Right lung (tissue), 10 donors: ENCODE measurements at places on chromosomes 3 and 15. TPM values are rescaled to one million over a fixed set of nuclear protein-coding genes. Genes with fewer than 3 reads are reported as not detected.

PRICKLE2 gene
- polyA plus RNA-seq: 40.0 TPM

ANKRD28 gene
- polyA plus RNA-seq: 24.7 TPM

LYZL4 gene
- polyA plus RNA-seq: not detected

OR5K2 gene
- polyA plus RNA-seq: not detected

RAB43 gene
- polyA plus RNA-seq: 5.1 TPM

DNAH12 gene
- polyA plus RNA-seq: 1.7 TPM

CHRNA3 gene
- polyA plus RNA-seq: 0.29 TPM

PEX5L gene
- polyA plus RNA-seq: 0.43 TPM

CCRL2 gene
- 5.7 TPM for polyA plus RNA-seq

SPSB4 gene
- polyA plus RNA-seq: 6.5 TPM

TEX55 gene
- polyA plus RNA-seq: not detected

CCDC9B gene
- polyA plus RNA-seq: 5.1 TPM

COL6A6 gene
- polyA plus RNA-seq: 35.8 TPM

DNA sequence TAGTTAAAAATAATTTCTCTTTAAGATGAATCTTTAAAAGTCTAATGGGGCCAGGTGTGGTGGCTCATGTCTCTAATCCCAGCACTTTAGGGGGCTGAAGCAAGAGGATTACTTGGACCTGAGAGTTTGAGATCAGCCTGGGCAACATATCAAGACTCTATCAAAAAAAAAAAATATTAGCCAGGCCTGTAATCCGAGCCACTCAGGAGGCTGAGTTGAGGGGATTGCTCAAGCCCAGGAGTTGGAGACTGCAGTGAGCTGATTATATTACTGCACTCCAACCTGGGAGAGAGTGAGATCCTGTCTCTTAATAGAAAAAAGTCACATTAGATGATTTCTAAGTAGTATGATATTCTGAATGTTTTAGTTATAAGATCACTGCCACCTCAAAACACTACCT lies 322.0 kb upstream of the MANF start:
- DNase-seq: no peak

- DNase-seq: no peak
These were observed 101.5 kb upstream of the CRBN start for GRCh38 chr3:3281024-3281423.

DNA sequence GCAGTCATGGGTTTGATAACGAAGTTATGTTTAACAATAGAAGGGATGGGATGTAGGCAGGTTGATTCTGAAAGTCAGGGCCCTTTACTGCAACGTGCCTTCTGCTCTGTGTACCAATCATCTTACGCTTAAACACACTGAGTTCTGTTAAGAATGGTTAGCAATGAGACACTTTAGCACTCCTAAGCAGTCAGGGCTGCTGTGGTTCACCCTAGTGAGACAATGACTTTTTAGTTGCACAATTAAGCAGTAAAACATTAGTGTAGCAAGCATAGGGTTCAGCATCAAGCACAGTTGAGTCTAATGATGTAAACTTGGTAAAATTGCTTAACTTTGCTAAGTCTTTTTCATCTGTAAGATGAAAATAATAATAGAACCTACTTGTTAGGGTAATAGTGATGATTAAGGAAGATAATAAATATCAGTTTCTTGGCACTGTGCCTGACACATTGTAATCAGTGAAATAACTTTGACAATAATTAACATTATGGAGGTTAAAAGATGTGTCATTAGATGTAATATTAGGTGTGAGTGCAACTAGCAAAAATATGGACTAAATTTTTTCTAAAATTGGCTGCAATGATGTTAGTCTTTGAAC lies 484.2 kb upstream of the THBS1 start:
- DNase-seq: no peak

- DNase-seq: no peak
These were observed 50.1 kb upstream of the LEKR1 start for GRCh38 chr3:156776031-156776430.

- no peak for DNase-seq
These were observed 41.6 kb downstream of the ACAN start for GRCh38 chr15:88844749-88845386.

GRCh38 chr3:50616770-50617095 lies 218 bp upstream of the MAPKAPK3 start:
- DNase-seq: peak; percentile 90

DNA sequence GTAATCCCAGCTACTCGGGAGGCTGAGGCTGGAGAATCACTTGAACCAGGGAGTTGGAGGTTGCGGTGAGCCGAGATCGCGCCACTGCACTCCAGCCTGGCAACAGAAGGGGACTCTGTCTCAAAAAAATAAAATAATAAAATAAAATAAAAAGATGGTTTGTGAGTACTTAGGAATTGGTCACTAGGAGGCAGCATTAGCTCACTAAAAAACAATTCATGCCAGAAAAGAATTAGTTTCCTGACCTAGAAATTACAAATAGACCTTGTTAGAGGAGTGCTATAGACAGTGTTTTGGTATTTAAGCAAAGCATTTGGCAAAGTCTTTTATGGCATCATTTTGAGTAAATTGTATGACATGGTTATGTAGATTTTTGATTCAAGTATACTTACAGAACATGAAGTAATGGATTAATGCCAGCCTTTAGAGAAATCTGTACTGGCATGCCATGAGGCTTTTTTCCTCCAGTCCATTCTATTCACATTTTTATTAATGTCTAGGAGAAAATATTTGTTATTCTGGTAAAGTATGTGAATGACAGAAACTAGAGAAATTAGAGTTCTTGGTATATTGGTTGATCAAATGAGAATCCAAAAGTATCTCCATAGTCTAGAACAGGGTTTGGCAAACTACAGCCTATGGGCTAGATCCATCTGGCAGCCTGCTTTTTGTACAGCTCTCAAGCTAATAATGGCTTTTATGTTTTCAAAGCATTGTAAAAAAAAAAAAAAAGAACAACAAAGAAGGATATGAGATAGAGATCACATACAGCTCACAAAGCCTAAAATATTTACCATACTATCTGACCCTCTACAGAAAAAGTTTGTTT lies 81.6 kb downstream of the LRRC49 start:
- DNase-seq: no peak

DNA sequence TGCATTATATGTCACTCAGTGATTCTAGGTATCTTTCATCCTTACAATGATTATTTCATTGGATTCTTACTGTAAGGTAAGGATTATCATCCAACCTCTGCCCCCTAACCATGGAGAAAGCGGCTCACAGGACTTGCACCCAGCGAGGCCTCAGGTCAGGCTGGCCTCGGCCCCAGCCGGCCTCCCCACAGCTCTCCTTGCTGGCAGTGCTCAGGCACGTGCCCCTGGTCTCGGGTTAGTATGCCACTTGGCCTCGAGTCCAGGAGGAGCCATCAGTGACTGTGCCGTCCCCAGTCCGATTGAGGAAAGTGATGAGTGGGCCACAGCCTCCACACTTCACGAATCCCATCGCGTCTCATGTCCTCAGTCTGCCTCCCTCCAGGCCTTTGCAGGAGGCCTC lies 35.7 kb upstream of the GABRG3 start:
- DNase-seq: no peak

DNA sequence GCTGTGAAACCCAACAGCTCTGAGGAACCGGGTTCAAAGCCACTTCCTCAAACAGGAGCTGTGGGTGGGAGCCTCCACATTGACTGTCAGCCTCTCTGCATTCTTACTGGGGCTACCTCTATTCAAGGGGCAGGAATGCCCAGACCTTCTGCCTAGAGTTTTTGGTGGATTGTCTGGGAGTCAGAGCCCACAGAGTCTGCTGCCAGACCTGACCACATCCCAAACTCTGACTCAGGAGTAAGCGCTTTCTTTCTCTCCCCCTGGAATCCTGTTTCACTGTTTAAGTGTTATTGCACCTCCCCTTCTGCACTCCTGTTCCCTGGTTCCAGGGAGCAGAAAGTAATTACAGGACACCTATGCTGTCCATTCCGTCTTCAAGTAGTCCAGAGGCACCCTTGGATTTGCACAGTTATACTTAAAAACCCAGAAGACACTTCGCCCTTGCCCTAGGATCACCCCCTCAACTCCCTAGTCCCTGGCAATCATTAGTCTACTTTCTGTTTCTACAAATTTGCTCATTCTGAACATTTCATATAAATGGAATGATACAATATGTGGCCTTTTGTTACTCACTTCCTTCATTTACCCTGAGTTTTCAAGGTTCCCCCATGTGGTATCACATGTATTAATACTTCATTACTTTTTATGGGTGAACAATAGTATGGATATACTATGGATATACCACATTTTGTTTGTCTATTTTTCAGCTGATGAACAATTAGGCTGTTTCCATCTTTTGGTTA lies 37.9 kb upstream of the TJP1 start:
- no peak for DNase-seq

- no peak for DNase-seq
These were observed 199.6 kb downstream of the SHOX2 start for GRCh38 chr3:157906627-157907026.

GRCh38 chr3:10758304-10759037 lies 57.6 kb upstream of the SLC6A11 start:
- peak; percentile 18 for DNase-seq

- no peak for DNase-seq
These were observed 81.5 kb downstream of the TJP1 start for GRCh38 chr15:29740692-29741311.

DNA sequence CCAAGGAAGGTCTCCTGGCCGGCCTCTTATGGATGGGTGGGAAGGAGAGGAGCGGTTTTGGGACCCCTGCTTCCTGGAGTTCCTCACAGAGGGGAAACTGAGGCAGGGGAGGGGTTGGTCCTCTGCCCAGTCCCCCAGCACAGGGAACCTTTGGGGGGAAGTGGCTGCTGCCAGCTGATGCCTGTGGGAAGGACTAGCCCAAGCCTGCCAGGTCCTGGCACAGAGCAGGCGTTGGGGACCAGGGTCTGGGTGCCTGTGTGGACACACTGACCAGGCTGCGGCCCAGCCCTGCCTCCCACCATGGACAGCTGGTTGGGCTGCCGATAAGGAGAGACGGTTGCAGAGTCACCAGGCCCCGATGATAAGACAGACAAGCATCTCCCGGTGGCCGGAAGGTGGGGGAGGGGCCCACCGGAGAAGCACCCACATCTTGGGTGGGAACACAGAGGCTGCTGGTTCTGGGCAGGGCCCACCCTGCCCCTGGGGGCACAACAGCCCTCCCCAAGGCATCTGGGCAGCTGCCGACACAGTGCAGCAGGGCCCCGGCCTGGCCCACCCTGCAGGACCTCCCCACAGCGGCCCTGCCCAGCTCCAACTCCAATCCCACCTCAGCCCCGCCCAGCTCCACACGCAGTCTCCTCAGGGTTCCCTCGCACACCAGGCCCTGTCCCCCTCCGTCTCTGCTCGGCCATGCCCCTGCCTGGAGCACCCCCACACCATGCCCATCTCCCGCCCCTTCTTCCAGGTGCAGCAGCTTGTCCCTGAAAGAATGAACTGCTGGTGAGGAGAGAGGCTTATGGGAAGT lies 50.7 kb downstream of the DNAJB8 start:
- DNase-seq: no peak

DNA sequence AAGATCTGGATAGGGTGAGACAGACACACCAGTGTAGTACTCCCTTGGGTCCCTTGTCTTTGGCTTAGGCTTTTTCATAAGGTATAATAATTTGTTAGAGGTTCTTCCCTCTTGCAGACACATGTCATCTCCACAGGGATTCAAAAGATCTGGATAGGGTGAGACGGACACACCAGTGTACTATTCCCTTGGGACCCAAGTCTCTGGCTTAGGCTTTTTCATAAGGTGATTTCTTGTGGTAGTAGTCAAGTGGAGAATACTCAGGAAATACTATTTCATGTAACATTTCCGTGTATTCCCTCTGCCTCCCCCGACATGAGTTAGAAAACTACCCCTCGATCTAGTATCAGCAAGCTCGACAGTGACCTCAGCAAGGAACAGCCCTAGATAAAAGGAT lies 954 bp upstream of the MAPKBP1 start:
- no peak for DNase-seq

DNA sequence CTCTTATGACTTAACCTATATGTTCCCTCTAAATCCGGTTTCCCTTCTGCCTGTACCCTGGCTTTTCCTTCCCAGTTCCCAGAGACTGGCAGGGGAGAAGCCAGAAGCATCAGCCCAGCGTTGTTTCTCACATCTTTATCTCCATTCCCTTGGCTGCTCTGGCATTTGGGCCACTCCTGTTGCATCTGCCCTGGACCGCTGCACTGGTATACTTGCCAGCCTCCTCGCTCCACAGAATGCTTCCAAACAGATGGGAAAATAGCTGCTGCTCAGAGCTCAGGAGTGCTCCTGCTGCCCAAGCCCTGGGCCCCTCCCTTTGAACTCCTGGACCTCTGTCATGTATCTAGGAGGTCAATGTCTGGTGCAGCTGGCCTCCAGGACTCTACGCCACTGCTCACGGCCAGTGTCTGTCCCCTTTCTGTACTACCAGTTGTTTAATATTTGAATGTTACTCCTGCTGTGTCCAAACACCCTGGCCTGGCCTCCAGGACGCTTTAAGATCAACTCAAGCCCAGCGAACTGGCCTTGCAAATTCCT lies 6.8 kb downstream of the SPINT1 start:
- DNase-seq: no peak

DNA sequence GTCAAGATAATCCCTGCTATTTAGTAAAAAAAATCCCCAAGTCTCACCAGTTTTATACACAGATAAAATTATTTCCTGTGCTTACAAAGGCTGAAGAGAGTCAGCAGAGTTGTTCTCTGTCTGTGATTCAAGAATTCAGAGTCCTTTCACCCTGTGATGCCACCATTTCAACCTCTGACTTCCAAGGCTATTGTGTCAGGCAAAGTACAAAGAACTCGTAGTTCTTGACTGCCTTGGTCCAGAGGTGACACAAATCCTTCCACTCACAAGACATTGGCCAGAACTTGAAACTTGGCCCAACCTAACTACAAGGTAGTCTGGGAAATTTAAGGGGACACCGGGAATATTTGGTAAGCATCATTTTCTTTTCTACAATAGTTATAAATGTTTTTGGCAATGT lies 34.9 kb upstream of the CMC1 start:
- DNase-seq: no peak

- DNase-seq: no peak
These were observed 3.2 kb upstream of the LSG1 start for GRCh38 chr3:194675081-194675640.

DNA sequence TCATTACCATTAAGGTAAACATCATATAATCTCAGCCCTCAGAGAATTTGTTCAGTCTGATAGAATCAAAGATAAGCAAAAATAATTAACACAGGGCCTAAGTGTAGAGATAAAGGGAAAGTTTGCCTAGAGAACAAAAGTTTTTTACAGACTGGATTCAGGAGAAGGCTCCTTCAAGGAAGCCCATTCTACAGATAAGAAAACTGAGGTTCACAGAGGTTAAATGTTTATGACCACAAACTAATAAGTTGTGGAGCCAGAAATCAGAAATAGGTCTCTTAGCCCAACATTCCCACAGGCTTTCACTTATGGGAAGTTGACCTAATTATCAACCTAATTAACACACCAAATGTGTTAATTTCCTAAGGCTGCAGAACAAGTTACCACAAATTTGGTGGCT lies 110.7 kb downstream of the ZMAT3 start:
- DNase-seq: no peak

- no peak for DNase-seq
These were observed 103.2 kb upstream of the ST8SIA2 start for GRCh38 chr15:92290359-92290992.
